AG10803 (cell line): ENCODE measurements at places on chromosomes 11 and 22.

DNA sequence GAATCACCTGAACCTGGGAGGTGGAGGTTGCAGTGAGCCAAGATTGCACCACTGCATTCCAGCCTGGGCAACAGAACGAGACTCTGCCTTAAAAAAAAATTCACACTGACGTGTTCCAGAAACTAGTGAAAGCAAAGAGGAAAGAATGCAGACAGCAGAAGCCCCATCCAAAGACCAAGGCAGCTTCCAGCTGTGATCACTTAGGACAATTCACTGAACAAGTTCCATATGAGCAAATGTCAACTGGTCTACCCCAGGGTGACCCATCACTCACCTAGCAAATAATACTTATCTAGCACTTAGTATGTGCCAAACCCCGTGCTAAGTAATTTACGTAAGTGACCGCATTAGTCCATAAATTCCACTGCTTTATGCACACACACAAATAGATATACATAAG is 138.9 kb downstream of the LARGE1 start:
- peak; percentile 82 for DNase-seq

DNA sequence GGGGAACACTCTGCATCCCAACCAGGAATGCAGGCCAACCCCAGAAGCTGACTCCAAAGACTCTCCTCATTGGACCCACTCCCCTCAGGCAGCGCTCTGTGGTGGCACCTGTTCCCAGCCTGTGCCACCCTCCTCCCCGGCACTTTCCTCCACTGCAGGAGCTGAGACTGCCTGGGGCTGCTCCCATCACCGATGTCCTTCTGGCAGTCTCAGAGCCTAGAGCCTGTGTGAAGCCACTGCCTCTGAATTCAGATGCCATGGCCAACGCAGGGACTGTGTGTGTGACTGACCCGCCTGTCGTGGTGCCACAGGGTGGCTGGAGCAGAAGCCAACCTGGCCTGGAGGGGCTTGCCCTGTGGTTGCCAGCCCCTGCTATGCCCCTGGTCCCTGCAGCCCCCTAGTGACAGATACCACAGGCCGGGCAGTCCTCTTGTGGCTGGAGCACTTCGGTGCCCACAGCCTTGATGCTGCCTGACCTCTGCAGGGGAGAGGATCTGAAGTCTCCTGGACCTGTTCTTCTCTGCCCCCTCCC is 43.2 kb downstream of the TBX1 start:
- no peak for DNase-seq

DNA sequence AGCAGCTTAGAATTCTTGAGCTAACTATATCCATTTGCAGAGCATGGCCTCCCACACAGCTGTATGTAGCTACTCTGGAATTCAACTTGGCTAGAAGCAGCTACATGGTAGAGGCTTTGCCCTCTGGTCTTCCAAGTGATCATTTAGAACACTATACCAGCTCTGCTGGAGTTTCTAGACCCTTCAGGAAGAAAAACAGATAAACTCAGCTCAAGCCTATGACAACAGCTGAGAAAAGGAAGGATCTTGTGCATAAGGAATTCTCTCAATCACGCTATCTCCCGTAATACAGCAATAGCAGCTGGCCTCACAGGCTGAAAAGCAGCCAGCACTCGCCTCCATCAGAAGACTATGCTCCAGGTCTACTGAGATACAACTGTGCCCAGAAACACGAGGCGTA is 50.6 kb upstream of the APOA1 start:
- DNase-seq, result peak; percentile 73

GRCh38 chr11:83717537-83717936 is 431.4 kb upstream of the CCDC90B start:
- DNase-seq, result no peak

DNA sequence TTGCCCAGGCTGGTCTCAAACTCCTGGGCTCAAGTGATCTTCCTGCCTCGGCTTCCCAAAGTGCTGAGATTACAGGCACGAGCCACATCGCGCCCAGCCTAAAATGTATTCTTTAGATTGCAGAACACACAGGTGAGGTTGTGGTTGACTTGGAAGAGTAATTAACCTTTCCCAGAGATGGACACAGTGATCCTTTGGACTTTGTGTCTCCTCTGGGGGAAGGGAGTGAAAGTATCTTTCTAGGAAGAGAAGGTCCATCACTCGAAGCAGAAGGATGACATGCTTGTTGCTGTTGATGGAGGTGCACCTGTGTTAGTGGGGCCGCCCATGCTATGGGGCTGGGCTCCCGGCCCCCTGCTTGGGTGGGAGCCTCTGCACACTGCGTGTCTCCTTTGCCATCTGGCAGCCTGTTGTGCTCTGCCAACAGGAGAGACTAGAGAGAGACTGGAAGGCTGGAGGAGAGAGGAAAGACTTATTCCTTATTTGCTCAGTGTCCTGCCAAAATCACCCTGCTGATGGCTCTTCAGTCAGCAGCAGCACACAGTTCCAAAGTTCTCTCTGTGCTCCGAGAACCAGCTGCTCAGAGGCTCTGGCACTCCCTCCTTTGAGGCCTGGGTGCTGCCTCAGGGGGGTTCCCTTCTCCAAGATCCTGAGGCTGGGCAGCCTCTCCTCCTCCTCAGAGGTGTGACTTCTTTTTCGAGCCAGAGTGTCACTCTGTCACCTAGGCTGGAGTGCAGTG is 33.1 kb upstream of the CYB5R3 start:
- no peak for DNase-seq

GRCh38 chr11:2885017-2885677 is 428 bp downstream of the CDKN1C start:
- DNase-seq, result peak; percentile 49

DNA sequence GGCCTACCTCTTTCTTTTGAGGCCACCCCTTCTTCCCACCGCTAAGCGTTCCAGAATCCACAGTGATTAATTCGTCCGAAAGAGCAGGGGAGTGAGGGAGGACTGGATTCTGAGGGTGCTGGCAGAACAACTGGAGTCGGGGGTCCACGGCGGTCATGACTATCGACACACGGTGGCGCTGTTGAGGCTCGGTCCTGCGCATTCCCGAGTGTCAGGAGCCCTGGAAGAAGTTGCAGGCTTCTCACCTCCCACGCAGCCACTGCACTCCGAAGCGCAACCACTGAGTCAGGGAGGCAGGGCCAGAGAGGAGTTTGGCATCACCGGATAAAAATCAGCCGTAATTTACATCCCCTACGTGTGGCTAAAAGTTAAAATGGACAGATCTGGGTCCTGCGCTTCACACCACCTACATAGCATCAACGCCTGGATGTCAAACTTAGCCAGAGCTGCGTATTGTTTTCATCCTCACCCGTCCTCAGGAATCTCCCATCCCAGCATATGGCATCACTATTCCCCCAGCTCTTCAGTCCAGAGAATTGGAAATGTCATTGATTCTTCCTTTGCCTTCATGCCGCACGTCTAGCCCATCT is 10.7 kb upstream of the CTSF start:
- peak; percentile 59 for DNase-seq

GRCh38 chr22:31556627-31557203 is 60.4 kb downstream of the SFI1 start:
- peak; percentile 44 for DNase-seq

- DNase-seq, result no peak
These were observed 44.9 kb upstream of the WNT11 start for GRCh38 chr11:76251226-76251575.

DNA sequence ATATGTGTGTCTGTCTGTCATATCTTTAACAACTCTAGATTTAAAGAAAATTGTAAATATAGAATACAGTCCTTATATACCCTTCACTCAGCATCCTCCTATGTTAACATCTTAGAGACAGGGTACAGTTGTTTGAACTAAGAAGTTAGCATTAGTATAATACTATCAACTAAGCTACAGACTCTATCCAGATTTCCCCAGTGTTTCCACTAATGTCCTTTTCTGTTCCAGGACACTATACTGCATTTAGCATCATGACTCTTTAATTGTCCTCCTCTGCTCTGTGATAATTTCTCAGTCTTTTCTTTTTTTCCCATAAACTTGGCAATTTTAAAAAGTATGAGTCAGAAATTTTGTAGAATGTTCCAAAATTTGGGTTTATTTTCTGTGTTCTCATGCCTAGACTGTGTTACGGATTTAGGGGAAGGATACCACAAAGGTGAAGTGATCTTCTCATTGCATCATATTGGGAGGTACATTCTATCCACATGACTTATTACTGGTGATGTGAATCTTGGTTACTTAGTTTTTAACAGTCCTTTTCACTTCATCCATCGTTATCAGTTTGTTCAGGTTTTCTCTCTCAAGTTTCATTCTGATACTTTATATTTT is 168.4 kb downstream of the SBF2 start:
- peak; percentile 71 for DNase-seq

DNA sequence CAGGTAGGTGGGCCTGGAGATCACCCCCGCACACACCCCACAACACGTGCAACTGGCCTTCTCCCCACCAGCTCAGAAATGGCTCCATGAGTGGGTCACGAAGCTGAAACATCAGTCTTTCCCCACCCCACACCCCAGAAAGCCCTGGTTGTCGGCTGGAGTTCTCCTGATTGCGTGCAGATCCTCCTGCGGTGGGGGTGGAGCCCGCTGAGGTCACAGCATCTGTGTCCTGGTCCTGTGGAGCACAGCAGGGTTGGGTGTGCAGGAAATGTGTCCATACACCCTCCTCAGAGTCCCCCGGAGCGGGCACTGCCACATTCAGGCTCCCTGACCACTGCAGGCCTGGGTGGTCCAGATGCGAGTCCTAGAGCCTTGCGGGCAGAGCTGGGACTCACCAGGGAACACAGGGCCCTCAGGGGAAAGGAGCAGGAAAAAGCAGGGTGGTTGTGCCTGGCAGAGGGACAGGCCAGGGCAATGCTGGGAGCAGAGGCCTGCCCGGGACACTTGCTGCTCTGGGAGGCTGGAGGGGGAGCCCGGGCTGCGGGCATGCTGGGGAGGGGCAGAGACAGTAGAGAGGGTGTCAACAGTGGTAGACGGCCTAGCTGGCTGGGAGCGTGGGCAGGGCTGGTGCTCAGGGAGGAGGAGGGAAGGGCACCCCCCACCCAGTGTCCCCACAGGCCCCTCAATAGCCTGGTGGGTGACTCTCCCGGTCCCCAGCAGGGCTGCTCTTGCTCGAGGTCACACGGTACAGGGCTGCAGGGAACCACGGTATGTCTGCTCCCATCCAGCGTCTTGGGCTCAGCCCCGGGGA is 42.4 kb upstream of the PPARA start:
- peak; percentile 59 for DNase-seq

GRCh38 chr11:23884341-23884740 is 612.5 kb upstream of the LUZP2 start:
- DNase-seq, result no peak

GRCh38 chr11:35139722-35140282 is 831 bp downstream of the CD44 start:
- DNase-seq, result peak; percentile 42

DNA sequence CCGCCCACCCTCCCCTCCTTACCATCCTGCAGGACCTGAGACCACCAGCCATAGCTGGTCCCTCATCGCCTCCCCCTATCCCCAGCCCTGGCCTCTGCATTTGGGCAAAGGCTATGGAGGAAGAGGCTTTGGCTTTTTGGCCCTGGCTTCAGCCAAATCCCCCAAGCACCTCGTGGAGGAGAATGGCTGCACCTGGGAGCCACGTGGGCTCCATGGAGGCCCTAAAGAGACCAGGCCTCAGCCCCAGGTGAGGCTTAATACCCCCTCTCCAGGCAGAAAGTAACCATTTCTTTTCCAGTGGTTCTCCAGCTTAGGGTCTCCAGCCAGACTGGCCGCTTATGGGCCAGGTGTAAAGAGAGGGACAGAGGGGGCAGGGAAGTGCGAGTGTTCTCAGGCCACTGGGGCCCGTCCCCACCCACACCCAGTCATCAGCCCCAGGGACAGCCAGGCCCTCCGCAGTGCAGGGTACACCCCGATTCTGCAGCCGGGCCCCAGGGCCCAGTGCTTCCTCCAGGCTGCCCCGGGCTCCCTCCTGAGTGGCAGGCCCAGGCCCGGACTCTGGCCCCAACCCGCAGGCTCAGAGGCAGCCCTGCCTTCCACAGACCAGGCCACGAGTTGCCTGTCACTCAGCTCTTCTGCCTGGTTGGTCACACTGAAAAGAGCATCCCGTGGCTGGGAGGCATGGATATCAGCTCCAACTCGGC is 26.4 kb downstream of the CDKN1C start:
- DNase-seq, result no peak

DNA sequence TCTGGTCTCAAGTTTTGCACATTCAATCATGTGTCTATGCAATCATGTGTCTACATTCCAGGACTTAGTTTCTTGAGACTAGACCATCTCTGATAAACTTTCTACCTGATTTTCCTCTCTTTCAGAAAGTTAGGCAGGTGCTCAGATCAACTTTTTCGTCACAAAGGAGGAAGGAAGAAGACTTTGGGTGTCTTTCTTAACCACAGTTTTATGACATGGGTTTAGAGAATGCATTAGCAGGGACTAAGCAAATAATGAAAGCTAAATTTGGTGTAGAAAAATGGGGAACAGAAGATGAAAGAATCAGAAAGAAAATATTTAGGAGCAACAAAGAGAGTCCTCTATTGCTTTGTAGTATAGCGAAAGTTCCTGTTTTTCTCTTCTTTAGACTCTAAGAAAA is 7.7 kb upstream of the GLYATL1B start:
- DNase-seq, result no peak

DNA sequence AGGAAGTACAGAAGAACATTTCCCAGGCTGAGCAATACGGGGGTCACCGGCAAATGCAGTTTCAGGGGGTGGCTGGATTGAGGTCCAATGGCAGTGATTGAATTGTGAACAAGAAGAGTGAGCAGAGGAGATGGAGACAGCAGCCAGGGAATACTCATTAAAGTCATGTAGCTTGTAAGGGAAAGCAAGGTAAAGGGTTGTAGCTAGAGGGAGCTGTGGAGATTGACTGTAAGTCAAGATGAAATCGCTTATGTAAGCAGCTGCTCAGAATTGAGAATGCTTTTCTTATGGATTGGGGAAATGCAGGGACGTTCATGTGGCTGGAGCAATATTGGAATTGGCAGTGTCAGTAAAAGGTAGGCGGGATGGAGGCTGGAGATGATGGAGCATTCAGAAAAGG is 111.4 kb upstream of the TBCEL start:
- DNase-seq, result peak; percentile 53

DNA sequence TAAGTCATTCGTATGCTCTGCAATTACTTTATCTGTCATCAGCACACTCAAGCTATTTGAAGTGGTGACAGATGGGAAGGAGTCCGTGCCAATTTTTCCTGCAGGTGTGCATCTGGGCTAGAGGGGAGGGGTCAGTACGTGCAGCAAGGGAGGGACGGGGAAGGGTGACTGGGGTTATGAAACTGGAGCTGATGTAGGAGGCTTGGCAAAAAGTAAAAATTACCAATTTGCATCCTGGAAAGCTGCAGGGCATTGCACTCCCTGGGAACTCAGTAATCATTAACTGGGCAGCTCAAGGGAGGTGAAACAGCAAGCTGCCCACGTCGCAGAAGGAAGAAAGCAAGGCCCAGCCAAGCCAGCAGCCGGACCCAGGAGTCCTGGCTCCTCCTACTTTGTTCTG is 87.1 kb upstream of the TMEM45B start:
- DNase-seq, result no peak
